Activated B cell treated with CpG ODN at 0.5 μM for 24 hours (primary cell): ENCODE measurements at places on chromosomes 11 and 22.
A peak's percentile ranks its signal among the peaks of the same experiment; 100 is the strongest.

GRCh38 chr22:39954584-39955055 is 5.6 kb upstream of the TMA7B start:
- no peak for DNase-seq

DNA sequence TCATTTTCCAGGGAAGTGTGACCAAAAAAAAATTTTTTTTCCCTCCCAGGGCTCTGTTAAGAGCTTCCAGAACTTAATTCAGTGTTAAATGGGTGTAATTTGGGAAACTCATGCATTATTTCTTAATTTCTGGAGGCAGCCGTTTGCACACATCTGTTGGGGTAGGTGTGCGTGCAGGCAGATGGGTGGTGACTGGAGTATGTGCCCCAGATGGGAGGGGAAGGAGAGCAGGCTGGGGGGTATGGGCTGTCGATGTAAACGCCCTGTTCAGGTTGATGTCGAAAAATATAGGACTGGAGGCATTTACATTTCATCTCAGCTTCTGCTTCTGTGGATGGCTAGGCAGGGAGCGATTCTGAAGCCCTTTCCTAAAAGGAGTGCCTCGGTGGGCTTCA is 13.7 kb upstream of the SHISAL1 start:
- no peak for DNase-seq

- DNase-seq = no peak
These were observed 31.6 kb upstream of the CAVIN3 start for GRCh38 chr11:6351782-6352382.

- DNase-seq = no peak
These were observed 899.6 kb downstream of the OPCML start for GRCh38 chr11:132632641-132633124.

DNA sequence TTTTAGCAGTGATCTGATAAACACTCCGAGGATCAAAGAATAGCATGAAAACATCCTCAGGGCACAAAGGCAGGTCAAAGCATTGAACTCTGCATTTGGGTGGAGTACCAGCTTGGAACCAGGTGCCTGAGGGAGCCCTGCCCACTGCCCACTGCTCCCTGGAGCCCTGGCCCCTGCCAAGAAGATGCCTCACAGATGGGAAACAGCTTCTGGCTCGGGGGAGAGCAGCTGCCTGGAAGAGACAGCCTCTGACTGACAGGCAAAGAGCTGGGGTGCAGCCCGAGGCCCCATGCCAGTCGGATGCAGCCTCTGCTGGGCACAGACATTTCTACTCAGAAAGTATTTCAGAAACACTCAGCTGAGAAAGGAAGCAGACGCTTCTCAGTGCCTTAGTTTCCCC is 13.2 kb downstream of the LMO1 start:
- DNase-seq = no peak

DNA sequence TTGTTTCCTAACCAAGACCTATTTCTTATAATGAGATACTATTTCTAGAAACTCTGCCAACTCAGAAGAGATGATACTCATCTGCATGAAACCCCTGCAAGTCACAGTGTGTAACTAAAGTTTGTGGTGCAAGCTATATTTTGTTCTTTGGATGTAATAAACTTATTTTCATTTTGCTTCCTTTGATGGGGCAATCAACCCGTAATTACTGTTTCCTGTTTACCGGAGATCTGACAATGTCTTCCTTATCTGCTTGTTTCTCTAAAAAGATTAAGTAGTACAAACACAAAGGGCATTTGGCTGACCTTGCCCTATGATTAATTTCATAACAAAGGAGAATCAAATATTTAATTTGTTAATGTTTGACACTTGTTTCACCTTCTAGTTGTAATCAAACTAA is 846.6 kb upstream of the ANO3 start:
- no peak for DNase-seq

GRCh38 chr11:72813740-72814285 is 398 bp upstream of the ATG16L2 start:
- DNase-seq = no peak

- DNase-seq = no peak
These were observed 38.2 kb downstream of the RNF141 start for GRCh38 chr11:10502770-10503169.

DNA sequence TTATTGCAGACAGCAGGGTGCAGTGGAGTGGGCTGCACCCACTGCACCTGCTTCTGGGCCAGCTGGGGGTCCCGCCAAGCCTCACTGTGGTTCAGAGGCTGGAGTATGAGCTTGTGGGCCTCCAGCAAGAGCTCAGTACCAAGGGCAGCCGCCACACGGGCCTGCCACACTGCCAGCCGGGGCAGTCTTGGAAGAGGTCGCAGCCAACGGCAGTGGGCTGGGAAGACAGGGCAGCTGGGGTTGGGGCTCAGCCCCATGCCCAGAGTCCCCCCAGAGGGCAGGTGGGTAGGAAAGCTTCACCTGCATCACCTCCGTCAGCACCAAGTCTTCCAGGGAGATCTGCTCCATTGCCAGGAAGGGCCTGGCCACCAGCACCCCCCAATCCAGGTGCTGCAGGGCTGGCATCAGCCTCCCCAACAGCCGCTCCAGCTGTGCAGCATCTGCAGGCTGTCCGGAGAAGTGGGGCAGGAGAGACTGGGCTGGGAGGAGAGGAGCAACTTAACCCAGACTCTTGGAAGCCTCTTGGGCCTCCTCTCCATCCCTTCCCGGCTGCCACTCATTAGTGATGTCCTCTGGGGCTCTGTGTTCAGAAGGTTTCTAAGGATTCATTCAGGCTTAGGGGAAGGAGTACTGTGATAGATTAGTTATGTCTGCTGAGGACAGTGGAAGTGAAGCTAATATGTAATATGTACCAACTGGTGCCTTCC is 1.1 kb upstream of the GSTT4 start:
- DNase-seq = no peak

- no peak for DNase-seq
These were observed 2.0 kb downstream of the KCNE3 start for GRCh38 chr11:74465291-74465708.

DNA sequence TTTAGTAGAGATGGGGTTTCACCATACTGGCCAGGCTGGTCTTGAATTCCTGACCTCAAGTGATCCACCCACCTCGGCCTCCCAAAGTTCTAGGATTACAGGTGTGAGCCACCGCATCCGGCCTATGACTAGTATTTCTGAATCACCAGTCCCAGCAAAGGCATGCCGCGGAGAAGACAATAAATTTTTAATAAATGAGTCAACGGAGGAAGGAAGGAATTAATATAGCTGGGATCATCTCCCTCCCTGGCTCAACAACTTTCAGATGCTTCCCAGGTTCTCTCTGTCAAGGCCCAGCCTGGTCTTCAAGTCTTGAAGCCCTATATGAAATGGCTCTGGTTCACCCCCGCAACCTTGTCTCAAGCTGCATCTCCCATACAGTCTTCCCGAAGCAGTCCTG is 45.7 kb downstream of the CYTH4 start:
- DNase-seq = no peak

- no peak for DNase-seq
These were observed 6.7 kb upstream of the SYT7 start for GRCh38 chr11:61587541-61587941.

GRCh38 chr22:46070215-46070802 is 80.0 kb upstream of the PPARA start:
- DNase-seq = peak; percentile 47

DNA sequence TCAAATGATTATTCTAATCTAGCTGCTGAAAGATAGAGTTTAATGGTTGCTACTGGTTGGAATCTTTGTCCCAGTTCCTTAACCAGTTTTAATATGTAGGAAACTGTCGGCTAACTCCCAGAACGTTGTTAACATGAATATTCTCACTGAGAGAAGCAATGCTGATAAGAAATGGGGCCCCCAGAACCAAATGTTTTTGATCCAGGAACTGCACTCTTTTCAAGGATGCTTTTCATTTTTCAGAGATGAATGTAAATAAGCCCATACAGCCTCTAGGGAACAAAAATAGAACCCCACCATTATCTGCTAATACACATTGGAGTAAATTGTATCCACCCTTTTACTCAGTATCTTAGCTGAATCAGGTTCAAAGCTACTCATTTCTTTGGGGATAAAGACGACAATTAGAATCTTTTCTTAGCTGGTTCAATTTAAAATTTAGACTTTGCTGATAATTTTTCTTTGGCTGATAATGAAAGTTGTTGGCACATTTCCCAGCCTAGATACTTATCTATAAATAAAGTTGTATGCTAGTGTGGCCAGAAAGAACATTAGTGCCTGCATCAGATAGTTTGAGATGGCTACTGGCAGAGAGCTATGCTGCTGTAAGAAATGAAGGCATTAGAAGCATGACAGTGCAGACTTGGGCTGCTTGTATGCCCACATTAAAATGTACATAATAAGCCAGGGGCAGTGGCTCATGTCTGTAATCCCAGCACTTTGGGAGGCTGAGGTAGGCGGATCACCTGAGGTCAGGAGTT is 323.3 kb upstream of the PDGFD start:
- DNase-seq = no peak

GRCh38 chr11:62601122-62601371 is 618 bp downstream of the MTA2 start:
- no peak for DNase-seq

- no peak for DNase-seq
These were observed 29.9 kb downstream of the GAL start for GRCh38 chr11:68714060-68714856.

GRCh38 chr11:17588721-17589120 is 41.7 kb downstream of the OTOG start:
- no peak for DNase-seq

- DNase-seq = no peak
These were observed 115.0 kb upstream of the CD82 start for GRCh38 chr11:44450295-44450932.

GRCh38 chr11:126138636-126139035 is 72.8 kb downstream of the RPUSD4 start:
- DNase-seq = no peak

DNA sequence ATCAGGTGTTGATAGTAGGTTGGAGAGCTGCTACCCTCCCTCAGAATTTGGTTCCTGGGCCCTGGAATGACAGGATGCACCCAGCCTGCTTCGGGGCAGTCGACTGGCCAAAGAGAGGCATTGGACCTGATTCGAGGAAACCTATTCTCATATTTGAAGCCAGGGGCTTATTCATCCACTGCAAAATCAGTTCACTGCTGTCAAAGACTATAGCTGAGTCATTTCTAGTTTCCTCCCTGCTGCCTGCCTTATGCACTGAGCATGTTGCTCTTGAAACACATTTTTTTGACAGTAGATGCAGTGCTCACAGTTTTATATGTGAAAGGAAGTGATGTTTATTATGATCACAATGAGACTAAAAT is 565.4 kb downstream of the ETS1 start:
- no peak for DNase-seq

DNA sequence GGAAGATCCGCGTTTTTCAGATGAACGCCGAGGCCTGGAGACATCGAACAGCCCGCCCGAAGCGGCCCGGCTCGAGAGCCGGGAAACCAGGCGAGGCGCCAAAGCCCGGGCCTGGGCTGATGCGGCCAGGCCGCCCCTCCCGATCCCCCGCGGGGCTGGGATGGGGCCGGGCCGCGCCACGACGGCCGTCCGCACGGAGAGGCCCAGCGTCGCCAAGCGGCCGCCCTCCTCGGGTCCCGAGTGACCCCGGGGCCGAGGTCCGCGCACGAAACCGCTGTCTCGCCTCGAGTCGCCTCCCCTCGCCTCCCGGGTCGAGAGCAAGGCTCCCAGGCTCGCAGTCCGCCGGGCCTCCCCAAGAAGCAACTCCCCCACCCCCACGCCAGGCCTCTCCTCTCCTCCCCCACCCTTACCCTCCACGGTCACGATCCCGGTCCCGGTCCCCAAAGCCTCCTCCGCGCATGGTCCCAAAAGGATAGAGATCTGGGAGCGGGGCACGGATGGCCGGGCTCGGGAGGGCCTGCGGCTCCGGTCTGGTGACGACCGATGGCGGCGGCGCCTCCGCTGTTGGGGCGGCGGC is 482 bp downstream of the DDX17 start:
- no peak for DNase-seq

DNA sequence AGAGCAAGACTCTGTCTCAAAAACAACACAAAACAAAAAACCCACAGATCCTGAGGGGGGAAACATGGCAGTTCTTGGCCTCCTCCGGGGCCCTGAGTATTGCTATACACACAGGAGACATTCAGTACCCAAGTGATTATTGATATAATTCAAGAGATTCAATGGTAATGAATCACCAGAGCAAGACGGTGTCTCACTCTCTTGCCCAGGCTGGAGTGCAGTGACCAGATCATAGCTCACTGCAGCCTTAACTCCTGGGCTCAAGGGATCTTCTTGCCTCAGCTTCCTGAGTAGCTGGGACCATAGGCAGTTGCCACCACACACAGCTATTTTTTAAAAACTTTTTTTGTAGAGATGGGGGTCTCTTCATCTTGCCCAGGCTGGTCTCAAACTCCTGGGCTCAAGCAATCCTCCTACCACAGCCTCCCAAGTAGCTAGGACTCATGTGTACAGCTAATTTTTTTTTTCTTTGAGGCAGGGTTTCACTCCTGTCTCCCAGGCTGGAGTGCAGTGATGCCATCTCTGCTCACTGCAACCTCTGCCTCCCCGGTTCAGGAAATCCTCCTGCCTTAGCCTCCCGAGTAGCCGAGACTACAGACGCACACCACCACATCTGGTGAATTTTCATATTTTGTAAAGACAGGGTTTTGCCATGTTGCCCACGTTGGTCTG is 21.8 kb upstream of the PIK3C2A start:
- no peak for DNase-seq

DNA sequence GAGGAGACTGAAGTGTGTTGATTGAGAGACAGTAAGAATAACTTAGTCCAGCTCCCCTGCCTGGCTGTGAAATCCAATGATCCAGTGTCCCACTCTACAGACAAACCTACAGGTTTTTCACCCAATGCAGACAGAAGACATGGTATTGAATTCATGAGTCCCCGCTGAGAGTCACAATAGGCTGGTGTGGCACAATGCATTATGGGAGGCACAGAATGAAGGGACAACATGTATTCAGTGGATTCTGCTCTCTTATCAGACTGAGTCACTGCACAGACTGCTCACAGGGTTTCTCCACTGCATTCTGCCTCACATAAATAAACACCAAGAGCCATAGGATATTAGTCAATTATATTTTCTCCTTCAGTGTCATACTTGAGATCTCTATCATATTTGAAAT is 55.2 kb upstream of the TOP3B start:
- no peak for DNase-seq

- no peak for DNase-seq
These were observed 191.1 kb upstream of the KIRREL3 start for GRCh38 chr11:127191689-127192088.

DNA sequence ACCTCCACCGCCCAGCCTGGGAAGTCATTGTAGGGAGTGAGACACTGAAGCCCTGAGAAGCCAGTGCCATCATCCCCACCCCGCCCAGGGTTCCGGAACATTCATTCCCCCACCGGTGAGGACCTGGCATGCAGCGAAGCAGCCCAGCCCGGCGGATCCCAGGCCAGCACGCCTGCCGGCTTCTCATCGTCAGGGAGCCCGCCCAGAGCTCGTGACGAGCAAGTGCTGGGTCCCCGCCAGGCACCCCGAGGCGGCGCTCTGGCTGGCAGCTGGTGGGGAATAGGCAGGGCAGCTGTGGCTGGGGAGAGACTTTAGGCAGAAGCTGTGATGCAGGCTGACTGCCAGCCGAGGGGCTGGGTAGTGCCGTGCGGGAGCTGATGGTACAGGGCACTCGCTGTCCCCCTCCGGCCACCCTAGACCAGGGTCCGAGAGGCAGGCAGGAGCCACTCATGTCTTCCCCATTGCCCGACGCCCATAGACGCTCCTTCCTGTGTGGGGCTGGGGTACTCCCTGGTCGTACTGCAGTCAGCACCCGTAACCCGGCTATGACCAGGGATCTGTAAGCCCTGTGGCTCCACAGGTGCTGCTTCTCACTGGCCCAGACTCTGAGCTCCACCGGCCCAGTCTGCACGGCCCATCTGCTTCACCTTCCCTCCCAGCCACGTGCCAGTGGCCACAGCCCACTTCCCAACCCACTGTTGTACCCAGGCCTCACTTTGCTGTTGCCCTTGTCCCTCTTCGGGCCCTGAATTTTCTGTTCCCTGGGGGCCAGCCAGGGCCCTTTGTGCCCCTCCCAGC is 24.5 kb upstream of the CABP7 start:
- DNase-seq = no peak
